GM13977 (cell line): ENCODE measurements at places on chromosomes 4 and X.

- DNase-seq: peak; percentile 69
Measured at GRCh38 chrX:119887721-119888425, 7.8 kb upstream of the AKAP14 start.

- DNase-seq: no peak
Measured at GRCh38 chrX:48617542-48618340, 20.4 kb downstream of the WDR13 start.

DNA sequence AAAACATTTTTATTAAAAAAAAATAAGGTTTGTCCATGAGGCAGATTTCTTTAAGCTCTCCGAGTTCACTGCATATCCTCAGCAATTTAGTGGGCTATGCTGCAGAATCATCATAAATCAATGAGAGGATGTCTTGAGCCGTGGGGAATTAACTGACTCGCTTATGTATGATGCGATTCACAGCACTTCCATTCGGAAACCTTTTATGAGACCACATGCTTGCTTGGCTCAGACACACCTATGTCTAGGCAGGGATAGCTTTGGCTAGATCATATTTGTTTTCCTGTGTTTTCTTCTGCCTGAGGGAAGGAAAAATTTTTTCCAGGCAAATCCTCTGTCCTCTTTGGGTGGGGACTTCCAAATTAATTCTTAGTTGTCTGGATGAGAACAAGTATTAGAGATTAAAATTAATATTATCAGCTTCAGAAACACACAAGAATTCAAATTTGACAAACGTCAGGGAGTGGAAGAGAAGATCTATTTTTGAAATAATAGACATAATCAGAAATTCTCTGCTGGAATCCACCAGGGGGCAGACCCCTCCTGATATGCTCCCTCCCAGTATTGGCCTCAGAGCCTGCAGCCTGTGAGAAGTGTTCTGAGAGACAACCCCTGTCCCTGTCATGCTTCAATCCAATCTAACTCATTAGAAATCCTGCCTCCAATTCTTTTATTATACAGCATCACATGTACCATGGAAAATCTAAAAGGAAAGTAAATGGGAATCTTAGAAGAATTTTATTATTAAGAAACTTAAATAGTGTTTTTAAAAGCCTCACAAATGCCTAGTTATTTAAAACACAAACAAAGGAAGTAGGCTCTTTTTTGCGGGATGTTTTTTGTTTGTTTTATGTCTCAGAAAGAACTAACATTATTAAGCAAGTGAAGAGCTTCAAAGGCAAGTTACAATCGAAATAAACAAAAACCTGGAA lies 345.1 kb upstream of the TACR3 start:
- peak; percentile 13 for DNase-seq

DNA sequence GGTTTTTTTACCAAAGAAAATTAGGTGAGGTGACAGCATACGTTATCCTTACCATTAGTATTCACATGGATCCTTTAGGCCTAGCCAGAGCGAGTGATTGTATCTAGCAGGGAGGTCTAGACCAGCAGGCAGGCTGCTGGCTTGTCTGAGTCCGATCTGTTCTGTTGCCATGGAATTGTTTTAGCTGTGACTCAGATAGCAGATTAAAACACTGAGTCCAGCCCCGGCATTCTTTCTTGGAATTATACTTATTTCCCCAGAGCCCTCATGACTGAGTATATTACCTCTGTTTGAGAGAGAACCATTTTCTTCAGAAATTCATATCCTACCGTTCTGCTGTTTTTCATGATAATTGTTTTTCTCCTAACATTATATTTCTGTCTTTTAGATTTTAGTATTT lies 37.4 kb downstream of the OCRL start:
- no peak for DNase-seq

GRCh38 chr4:188275686-188276085 lies 136.4 kb downstream of the TRIML1 start:
- no peak for DNase-seq

DNA sequence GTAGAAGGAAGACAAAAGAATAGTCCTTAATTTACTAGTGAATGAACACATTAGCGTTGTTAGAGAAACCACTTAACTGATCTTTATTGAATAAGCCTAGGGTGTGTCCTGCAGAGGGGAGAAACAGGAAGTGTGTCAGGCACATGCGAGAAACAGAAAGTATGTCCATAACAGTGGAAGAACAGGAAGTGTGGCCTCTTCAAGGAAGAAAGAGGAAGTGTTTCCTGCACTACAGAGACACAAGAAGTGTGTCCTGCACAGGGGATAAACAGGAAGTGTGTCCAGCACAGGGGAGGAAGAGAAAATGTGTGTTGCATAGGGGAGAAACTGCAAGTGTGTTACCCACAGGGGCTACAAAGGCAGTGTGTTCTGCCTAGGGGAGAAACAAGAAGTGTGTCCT lies 539.6 kb upstream of the PRKX start:
- no peak for DNase-seq

DNA sequence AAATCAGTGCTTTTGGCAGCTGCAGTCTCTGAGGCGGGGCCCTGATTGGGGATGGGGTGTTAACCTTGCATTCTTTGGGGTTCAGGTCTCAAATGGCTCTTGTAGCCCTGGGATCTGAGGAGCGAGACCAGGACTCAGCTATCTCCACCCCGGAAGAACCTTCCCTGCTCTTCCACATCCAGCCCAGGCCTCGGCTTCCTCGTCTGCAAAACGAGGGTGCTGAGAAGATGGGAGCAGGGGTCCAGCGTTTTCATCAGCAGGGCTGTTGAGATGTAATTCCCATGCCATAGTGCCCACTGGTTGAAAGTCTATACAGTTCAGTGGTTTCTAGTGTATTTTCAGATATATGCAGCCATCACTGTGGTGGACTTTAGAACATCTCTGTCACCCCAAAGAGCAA lies 34.6 kb upstream of the WFS1 start:
- no peak for DNase-seq

GRCh38 chrX:153868576-153869472 lies 17.1 kb downstream of the L1CAM start:
- DNase-seq: peak; percentile 17

- no peak for DNase-seq
Measured at GRCh38 chr4:7516773-7517144, 82.0 kb upstream of the PSAPL1 start.

DNA sequence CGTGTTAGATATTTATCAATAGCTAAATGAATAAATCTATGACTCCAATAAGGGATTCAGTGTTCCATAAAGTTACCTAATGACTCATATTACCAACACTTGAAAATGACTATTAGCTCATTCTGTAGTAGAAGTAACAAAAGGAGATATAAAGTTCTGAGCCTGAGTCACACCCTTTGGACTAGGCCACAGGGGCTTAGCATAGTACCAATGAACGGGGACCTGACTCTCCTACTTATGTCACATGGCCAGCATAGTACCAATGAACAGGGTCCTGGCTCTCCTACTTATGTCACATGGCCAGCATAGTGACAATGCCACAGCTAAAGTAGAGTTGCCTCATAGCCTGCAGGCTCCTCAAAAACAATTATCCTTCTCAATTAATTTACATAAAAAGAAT lies 43.7 kb downstream of the MAGEB16 start:
- no peak for DNase-seq

- DNase-seq: no peak
Measured at GRCh38 chr4:9899306-9900055, 118.0 kb downstream of the DRD5 start.

DNA sequence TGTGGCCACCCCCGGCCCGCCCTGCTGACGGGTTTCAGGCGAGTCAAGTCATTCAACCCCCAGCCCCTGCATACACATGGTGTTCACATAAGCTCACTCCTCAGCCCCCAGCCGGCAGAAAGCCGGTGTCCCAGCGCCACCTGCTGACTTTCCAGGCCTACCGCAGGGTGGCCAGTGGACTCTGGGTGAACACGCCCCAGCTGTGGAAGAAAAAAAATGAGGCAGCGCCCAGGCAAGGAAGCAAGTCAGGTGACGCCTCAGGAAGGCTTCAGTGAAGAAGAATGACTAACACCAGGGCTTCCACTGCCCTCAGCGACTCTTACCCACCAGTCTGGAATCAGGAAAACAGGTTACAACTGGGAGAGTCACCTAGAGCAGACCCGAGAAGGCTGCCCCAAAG lies 15.8 kb downstream of the BCAP31 start:
- no peak for DNase-seq

DNA sequence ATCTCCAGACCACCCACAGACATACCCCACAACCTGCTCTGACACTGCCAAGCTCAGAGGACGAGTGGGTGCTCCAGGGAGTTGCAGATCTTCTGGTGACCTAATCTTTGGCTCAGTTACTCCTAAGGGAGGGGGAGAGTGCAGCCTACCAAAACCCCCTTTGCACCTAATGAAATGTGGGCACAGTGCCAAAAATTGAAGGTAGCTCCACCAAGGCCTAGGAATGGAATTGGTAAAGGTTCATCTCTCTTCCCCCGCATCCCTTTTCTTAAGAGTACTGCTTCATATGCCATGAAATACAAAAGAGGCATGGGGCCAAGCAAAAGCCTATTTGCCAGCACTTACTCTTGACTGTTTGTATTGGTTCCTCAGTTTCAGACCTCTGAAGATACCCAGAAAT lies 491.0 kb downstream of the NAF1 start:
- DNase-seq: no peak

- DNase-seq: peak; percentile 49
Measured at GRCh38 chrX:120726294-120726693, 96.4 kb upstream of the C1GALT1C1 start.

GRCh38 chr4:146814750-146815149 lies 130.9 kb downstream of the TTC29 start:
- no peak for DNase-seq

DNA sequence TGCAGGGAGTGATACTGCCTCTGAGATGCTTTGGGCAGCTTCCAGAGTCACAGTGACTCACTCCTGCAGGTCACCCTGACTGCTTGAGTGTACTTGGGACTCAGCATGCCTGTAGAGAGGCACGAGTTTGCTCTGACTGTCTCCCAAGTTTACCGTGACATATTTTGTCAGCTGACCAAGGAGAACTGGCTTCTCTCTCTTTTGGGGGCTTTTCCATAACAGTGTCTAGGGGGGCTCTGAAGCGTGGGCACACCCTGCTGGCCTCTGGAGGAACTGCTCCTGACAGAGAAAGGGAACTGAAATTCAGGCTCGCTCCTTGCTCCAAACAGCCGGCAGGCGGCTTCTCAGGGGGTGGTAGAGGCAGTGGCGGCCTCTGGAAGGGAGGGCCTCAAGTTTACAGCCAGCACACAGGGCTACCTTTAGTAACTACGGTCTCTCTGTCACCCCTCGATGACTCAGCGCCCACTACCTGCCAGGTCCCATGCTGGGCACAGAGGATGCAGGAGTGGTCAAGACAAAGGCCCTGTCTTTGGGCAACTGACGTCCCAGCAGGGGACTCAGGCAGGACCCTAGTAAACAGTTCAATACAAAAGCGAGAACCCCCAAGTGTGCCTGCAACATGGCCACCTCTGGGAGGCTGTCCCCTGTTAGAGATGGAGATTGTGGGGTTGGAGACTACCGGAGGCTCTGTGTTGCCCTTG lies 17.8 kb downstream of the ZNF185 start:
- DNase-seq: peak; percentile 77

DNA sequence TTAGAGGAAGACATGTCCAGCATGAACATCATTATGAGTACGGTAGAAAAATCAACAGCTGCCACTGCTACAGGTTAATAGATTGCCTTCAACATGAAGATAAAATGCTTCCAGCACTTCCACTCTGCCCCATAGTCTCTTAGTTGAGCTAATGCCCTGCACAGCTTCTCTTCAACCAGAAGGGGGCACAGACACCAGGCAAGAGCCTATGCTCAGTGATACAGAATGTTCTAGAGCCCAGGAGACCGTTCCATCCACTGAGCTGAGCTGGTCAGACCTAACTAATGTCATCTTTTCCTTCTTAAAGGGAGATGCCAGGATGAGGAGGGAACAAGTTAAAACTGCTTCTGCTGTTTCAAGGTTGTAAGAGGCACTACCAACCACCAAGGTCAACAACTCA lies 42.2 kb downstream of the SMIM10L2A start:
- no peak for DNase-seq

DNA sequence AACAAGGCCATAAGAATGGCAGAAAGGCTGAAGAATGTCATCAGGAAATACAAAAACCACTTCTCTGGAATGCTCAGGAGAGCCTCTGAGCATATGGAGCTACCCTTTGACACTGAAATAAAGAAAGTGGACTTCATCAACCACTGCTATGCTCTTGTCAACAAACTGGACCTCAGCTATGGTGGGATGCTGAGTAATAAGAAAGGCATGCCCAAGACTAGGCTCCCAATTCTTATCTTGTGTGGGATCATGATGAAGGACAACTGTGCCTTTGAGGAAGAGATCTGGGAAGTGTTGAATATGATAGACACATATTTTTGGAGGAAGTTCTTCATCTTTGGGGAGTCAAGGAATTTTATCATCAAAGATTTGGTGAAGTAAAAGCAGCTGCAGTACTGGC lies 86.9 kb upstream of the MAGEB16 start:
- DNase-seq: no peak

DNA sequence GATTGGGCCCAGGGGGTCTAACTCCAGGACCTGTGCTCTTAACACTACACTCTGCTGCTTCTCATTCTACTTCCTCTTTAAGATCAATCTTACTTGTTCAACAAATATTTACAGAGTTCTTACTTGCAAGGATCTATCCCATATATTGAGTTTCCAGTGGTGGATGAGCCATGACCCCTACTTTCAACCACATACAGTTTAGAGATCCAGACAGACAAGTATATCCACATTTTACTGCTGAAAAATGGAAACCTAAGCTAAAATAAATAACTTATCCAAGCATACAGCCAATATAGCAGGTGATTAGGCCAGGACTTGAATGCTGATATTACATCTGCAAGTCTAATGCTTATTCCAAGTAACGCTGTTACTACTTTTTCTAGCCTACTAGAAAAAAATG lies 18.7 kb downstream of the TMEM150C start:
- no peak for DNase-seq

- DNase-seq: no peak
Measured at GRCh38 chrX:12269484-12269883, 131.2 kb downstream of the FRMPD4 start.

DNA sequence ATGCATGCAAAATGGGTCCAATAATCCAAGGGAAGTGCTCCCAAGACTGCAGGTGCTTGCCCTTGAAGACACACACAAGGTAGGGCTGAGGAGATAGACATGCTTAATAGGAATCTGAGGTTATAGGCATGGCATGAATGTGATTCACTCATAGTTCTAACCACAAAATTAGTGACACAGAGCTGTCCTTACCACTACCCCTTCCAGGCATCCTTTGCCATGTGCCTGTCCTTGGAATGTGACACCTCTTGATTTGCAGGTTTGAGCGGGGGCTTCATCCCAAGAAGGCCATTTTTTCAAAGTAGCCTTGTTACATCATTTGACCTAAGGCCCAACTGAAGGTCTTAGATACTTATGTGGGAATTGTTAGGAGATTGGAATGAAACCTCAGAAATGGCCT lies 112.5 kb downstream of the CCNG2 start:
- DNase-seq: no peak

- no peak for DNase-seq
Measured at GRCh38 chr4:69489856-69490255, 5.8 kb downstream of the UGT2B4 start.

DNA sequence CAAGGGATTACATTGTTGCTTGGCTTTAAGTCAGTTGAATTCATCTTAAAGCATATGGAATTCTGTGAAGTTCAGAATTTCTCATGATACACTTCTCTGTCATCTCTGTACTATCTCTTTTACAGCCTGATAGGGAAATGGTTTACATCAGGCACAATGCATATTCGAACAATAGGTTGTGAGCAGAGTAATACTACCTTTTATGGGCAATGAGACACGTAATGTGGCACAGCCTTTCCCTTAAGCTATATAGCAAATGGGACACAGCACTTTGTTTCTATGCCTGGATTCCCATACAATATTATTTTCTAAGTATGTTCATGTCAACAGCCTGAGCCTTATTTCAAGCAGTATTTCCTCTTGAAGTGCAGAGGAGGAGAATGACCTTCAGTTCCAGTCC lies 58.4 kb downstream of the SYNPO2 start:
- no peak for DNase-seq
